ENCODE measurements at places on chromosomes 13 and 19. TPM values are rescaled to one million over a fixed set of nuclear protein-coding genes. Genes with fewer than 3 reads are reported as not detected.

SHANK1 gene
- polyA plus RNA-seq = 7.2 TPM

DNA sequence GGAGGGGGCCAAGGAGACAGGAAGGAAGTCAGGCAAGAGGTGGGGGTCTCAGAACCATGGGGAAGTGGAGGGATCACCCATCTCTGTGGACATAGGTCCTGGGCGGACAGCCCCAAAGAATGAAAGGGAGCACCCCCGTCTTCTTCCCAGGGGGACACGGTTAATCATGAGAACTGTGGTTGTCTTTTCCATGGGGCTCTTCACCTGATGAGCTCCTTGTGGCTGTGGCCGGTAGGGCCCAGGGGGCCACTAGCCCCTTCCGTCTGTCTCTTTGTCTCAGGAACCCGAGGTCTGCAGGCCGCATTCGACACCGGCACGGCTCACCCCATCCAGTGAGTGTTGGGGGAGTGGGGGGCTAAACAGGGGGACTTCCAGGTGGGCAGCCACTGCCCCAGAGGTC is 8.6 kb downstream of the PLPPR2 start:
- DNase-seq = no peak

TGFBR3L gene
- 0.82 TPM for polyA plus RNA-seq

ARID3A gene
- polyA plus RNA-seq = 19.4 TPM

ZNF333 gene
- 17.3 TPM for polyA plus RNA-seq

DNA sequence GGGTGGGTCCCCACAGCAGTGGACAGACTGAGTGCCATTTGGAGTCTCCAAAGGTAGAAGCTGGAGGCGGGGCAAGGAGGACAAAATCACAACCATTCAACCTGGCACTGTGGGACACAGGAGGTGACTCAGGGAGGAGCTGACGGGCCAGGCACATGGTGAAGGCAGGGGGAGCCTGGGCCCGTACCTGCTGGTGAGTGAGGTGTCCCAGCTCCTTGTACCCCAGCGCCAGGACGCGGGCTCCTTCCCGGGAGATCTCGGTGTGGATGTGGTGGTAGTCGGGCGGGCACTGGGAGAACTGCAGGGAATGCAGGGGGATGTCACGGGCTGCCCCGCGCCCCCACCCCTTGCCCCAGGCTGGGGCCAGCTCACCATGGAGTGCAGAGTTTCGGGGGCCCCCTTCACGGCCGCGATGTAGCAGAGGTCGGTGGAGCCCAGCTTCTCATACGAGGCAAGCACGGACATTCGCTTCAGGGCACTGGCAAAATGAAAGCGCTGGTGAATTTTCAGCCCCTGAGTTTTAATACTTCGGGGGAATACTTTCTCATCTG is 9.8 kb downstream of the ATP13A1 start:
- DNase-seq = no peak

- DNase-seq = no peak
Observed at GRCh38 chr13:39432196-39432595, 170.8 kb downstream of the LHFPL6 start.

SYNE4 gene
- 12.4 TPM for polyA plus RNA-seq

DNA sequence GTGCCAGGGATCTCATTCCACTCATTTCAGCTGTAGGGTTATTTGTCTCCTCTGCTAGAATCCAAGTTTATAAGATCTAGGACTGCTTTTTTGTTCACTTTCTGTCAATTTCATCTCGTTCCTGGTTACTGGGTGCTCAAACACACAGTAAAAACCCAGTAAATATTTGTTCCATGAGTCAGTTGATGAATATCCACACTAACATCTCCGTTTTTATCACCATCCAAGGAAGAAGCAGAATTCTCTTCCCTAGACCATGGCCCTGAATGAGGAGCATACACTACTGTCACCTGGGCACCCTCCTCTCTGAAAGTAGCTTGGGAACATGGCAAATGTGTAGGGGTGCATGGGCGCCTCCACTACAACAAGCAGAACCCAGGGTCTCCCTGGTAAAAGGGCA is 390.8 kb downstream of the FOXO1 start:
- no peak for DNase-seq

GRCh38 chr19:15432629-15433518 is 14.1 kb upstream of the AKAP8L start:
- peak; percentile 78 for DNase-seq

GRCh38 chr19:47598407-47599349 is 10.3 kb upstream of the BICRA start:
- no peak for DNase-seq

DNA sequence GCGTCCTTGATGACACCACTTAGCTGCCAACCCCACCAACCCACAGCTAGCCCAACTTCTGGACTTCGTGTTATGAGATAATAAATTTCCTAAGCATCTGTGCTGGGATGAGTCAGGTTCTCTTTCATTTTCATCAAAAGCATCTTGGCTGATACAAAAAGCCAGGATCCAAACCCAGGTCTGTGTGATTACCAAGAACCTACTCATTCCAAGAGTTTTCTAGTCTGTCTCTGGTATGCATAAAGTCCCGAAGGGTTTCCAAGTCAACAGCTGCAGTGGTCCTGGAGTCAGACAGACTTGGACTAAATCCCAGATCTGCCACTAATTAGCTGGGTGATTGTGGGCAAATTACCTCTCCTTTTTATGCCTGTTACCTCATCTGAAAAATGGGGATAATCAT is 55.5 kb upstream of the SERP2 start:
- no peak for DNase-seq

DNA sequence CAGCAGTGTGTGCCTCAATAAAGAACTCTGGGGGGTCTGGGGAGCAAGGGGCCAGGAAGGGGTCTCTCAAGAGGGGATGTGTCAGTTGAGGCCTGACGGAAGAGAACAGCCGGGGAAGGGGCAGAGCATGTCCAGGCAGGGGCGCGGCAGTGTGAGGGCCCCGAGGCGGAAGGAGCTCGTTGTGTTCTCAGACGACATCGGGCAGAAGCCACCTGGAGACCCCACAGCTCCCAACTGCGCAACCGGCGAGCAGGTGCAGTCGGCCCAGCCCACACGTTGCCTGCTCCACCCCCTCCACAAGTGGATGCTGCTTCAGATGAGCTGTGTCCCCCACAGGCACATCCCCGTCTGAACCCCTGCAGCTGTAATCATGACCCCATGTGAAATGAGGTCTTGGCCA is 4.9 kb downstream of the CACTIN start:
- DNase-seq = no peak

DNA sequence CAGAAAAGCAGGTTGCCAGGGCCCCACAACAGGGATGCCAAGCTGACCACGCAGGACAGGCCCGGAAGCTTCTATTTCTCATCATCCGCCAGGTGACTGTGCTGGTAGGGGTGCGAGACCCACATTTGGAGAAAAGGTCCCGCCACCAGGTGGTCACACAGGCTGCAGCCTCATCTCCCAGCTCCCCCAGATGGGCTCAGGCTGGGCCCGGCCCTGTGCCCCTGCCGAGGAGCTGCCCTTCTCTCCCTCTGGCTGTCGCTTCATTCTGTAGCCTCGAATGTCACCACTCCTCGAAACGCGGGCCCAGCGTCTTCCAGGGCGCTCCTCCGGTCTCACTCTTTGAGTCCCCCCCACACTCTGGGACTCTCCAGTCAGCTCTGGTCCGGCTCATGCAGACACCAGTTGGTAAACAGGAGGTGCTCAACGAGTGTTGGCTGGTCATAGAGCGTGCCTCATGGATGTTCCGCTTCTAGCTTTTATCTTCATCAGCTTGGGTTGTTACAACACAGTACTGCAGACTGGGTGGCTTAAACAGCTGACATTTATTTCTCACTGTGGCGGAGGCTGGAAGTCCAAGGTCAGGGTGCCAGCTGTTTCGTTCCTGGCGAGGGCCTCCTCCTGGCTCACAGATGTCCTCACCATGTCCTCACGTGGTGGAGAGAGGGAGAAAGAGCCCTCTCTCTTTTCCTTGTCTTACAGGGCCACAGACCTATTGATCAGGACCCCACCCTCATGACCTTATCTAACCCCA is 87.1 kb downstream of the TEX29 start:
- DNase-seq = no peak

GRCh38 chr19:50843701-50844221 is 10.4 kb upstream of the KLK15 start:
- no peak for DNase-seq

TLE6 gene
- 8.0 TPM for polyA plus RNA-seq

DNA sequence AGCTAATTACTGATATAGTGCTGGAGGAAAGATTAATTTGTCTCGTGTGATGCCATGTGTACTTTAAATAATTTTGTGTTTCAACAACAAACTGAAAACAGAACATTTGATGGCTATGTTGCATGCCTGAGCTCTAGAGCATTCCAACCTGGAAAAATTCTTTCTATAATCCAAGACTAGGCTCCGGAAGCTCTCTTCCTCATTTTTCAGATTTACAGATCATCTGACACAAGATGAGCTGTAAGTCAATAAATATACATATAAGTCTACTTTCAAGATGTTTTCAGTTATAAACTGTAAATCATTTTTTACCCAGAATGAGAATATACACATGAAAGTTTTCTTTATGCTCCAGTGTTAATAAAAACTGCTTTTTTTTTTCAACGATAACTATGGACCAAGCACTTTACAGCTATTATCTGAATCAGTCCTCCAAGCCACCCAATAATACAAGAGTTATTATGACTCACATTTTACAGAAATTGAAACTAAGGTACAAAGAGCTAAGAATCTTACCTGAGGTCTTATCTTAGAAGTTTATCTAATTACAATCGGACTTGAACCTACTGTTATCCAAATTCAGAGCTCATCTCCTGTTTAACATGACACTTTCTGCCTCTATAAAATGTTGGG is 6.4 kb upstream of the FOXO1 start:
- DNase-seq = no peak

DNA sequence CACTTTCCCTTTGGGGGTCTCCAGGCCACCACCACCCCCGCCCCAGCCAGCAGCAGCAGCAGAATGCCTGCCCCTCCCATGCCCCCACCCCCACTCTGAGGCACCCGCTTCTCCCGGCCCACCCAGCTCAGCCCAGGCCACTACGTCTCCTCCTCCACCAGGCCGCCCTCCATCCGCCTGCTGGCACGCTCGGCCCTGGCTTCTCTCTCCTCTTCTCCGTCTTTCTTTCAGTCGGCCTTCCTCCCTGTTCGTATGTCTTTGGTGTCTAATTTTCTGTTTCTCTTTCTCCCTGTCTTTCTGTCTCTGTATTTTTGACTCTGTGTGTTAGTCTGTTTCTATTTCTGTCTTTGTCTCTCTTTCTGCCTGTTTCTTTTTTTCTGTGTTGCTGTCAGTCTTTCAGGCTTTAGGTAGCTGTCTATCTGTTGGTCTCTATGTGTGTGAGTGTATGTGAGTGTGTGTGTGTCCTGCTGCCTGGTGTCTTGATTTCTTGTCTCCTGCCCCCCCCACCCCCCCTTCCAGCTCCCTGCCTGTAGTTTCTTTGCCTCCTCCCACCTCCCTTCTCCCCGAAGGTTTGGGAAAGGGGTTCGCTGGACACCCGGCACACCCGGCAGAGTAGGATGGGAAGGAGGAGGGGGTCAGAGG is at the start of gene LGI4:
Gene LGI4 (minus strand): TSS at position 459 of the 642 bp plus-strand sequence. CDS start 379 bp downstream, at position 80.
- DNase-seq = no peak

ZNF787 gene
- 26.2 TPM for polyA plus RNA-seq

DNA sequence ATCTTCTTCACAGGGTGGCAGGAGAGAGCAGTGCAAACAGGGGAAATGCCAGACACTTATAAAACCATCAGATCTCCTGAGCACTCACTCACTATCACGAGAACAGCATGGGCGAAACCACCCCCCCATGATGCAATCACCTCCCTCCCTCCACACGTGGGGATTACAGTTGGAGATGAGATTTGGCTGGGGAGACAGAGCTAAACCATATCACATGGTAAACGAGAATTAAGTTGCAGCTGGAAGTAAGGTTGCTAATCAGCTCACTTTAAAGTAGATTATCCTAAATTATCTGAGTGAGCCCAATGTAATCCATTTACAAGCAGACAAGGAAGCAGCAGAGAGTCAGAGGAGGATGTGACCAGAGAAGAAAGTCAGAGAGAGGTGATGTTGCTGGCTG is 102.2 kb upstream of the IPO5 start:
- no peak for DNase-seq

FNDC3A gene
- 68.5 TPM for polyA plus RNA-seq

ACP7 gene
- 0.53 TPM for polyA plus RNA-seq

GRCh38 chr19:31589109-31589508 is 239.9 kb upstream of the TSHZ3 start:
- DNase-seq = no peak

ZNF90 gene
- polyA plus RNA-seq = 13.3 TPM

DNA sequence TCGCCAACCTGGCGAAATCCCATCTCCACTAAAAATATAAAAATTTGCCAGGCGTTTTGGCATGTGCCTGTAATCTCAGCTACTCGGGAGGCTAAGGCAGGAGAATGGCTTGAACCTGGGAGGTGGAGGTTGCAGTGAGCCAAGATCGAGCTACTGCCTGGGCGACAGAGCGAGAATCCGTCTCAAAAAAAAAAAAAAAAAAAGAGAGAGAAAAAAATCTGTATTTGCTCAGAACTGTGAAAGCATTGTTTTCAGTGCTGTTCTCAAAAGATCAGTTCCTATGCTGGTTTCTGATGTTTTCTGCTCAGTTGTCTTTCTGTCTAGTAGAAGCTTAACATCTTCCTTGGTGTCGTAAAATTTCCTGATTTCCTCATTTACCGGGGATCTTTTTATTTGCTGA is 2.5 kb downstream of the SF3A2 start:
- no peak for DNase-seq

KLF2 gene
- polyA plus RNA-seq = 24.6 TPM

DNA sequence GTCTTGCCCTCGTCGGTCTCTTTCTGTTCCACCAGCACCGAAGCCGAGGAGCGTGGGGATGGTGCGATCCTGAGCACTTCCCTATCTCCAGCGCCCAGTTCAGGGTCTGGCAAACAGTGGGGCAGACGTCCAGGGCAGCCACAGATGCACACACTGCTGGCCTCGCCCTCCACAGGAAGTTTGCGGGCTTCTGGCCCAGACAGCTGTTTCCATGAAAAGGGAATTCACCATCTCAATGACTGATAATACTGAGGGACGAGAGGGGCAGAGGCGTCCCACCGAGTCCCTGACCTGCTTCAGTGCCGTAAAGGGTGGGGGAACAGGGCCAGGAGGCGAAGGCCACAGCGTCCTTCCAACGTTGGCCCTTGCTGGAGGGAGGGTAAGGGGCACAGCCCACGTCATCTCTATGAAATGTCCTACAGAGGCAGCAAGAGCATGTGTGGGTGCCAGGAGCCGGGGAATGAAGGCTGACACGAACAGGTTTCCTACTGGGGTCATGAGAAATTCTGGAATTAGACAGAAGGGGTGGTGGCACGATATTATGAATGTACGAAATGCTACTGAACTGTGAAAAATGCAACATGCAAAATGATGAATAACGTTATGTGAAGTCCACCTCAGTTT is 19.5 kb downstream of the SHC2 start:
- no peak for DNase-seq

- DNase-seq = no peak
Observed at GRCh38 chr13:35832551-35832950, 298.6 kb downstream of the DCLK1 start.

- no peak for DNase-seq
Observed at GRCh38 chr13:95420501-95420900, 119.2 kb upstream of the ABCC4 start.

GRCh38 chr13:113660066-113660465 is 2.1 kb upstream of the ATP4B start:
- no peak for DNase-seq

GRCh38 chr13:23656637-23657371 is 86.6 kb downstream of the TNFRSF19 start:
- no peak for DNase-seq
